ENCODE measurements at places on chromosomes 3 and 15. TPM values are rescaled to one million over a fixed set of nuclear protein-coding genes. Genes with fewer than 3 reads are reported as not detected.

The DUSP7 gene
- 37.4 TPM for total RNA-seq

The CHRNA7 gene
- not detected for total RNA-seq

The ADAMTSL3 gene
- not detected for total RNA-seq

The MNS1 gene
- total RNA-seq = 0.44 TPM

The TM6SF1 gene
- total RNA-seq = 4.5 TPM

The APOD gene
- total RNA-seq = 3.4 TPM

The FGF7 gene
- total RNA-seq = not detected

The SELENOT gene
- total RNA-seq = 140 TPM

The VIPR1 gene
- total RNA-seq = 0.69 TPM

The CMTM6 gene
- total RNA-seq = 94.2 TPM

The LDHAL6B gene
- total RNA-seq = not detected

The EBLN2 gene
- total RNA-seq = 8.4 TPM

The PPM1L gene
- total RNA-seq = 2.7 TPM

The CRTAP gene
- total RNA-seq = 33.2 TPM

The SLC22A13 gene
- total RNA-seq = 0.78 TPM

The CORO2B gene
- not detected for total RNA-seq

The PRSS50 gene
- not detected for total RNA-seq

The CD200R1 gene
- total RNA-seq = 6.8 TPM

The IL17RC gene
- total RNA-seq = 0.64 TPM

The SLC9C1 gene
- not detected for total RNA-seq

The ENTPD3 gene
- not detected for total RNA-seq

The GRAMD2A gene
- total RNA-seq = 0.21 TPM

The LAMB2 gene
- not detected for total RNA-seq

The DLL4 gene
- total RNA-seq = 0.36 TPM

The RSL24D1 gene
- total RNA-seq = 116 TPM

The SERF2 gene
- 531 TPM for total RNA-seq

The CCDC33 gene
- not detected for total RNA-seq

The COL6A5 gene
- total RNA-seq = 0.16 TPM

The CHAC1 gene
- 12.4 TPM for total RNA-seq

The TMCO5A gene
- not detected for total RNA-seq

All from activated T-helper 1 cell treated with anti-CD3 and anti-CD28 coated beads, Interleukin-12 subunit alpha, Interleukin-12 subunit beta, Interleukin-2, Interleukin-4 antibody, amounts not matched to agents 30 ng/mL and 10 ng/mL and 1 ng/mL, durations not matched to agents 14 hours and 24 hours and 36 hours (primary cell).